Activated naive CD8-positive, alpha-beta T cell treated with anti-CD3 and anti-CD28 coated beads for 36 hours (primary cell): ENCODE measurements at places on chromosomes 2 and 18. TPM values are rescaled to one million over a fixed set of nuclear protein-coding genes. Genes with fewer than 3 reads are reported as not detected.

GRCh38 chr18:11533942-11534496 is 75.4 kb upstream of the SLC35G4 start:
- DNase-seq, result no peak

DNA sequence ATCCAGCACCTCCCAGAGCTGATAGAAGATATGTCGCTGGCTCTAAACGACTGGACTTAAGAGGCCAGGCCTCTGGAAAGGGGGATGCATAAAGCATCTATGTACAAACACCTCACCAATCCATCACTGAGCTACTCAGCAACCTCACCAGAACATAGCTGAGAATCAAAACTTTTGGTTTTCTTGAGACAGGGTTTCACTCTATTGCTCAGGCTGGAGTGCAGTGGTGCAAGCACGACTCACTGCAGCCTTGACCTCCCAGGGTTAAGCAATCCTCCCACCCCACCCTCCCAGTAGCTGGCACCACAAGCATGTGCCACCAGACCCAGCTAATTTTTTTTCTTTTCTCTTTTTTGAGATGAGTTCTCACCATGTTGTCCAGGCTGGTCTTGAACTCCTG is 62.9 kb upstream of the MSH6 start:
- no peak for DNase-seq

DNA sequence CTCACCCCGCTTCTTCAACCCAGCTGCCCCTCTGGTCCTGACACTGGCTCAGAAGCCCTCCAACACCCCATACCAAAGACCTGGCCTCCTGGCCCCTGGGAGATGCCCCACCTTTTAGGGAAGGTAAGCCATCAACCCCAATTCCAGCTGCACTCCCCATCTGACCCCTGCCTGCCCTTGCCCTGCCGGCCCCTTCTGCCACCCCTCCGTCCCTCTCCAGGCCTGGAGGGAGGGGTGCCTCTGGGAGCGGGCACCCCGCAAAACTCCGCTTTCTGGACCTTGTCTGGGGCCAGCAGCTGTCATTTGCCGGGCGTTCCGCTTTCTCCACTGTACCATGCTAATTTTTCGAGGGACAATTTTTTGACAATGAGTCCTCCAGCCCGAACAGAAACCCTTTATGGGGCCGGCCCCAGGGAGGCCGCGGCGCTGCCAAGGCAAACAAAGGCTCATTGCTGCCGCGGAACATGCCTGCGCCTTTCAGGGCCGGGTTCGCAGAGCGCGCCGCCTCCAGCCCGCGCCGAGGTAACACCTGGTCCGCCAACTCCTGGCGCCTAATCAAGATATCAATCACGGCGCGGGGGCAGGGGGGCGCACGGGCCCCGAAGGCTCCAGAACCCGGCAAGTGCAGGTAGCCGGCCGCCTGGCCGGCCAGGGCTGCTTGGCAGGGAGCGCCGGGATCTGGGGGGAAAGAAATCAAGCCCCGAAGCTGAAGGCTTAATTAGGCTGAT is 96.0 kb downstream of the INHBB start:
- peak; percentile 14 for DNase-seq

DNA sequence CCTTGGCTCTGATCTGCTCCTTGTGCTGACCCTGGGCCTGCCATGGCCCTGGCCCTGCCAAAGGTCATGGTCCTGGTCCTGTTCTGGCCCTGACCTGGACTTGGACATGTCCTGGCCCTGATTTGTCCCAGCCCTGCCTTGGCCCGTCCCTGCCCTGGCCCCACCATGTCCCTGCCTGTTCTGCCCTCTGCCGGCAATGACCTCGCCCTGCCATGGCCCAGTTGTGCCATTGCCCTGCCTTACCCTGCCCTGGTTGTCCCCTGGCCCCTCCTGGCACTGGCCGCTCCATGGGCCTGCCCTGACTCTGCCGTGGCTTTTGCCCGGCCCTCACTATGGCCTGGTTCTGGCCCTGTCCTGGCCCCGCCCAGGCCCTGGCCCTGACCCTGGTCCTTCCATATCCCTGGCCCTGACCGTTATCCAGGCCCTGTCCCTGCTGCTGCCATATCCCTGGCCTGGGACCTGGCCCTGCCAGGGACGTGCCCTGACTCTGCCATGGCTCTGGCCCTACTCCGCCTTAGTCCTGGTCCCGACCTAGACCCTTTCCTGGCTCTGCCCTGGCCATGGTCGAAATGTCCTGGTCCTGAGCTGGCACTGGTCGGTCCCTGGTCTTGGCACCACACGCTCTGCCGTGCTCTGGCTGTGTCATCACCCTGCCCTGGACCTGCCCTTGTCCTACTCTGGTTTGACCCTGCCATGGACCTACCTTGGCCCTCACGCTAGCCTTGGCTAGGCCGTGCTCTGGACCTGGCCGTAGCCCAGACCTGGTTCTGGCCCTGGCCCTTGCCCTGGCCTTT is 6.8 kb upstream of the ANKRD62 start:
- no peak for DNase-seq

DNA sequence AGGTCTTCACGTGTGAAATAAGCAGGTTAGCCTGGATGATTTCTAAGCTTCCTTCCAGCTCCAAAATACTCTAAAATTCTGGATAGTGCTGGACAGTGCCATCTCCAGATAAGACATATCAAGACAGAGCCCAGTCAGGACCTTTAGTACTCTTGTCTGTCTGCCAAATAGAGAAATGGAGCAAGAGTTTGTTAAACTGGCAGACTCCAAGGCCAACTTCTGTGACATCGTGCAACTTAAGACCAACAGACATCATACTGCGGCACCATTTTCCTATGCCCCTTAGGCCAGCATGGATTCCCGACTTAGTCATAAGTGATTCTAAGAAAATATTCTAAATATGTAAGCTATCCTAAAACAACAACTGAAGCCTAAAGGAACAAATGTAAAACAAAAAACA is 118.6 kb downstream of the RBMS1 start:
- no peak for DNase-seq

- DNase-seq, result no peak
Observed at GRCh38 chr18:30889519-30890301, 152.8 kb downstream of the DSC3 start.

GRCh38 chr2:27086724-27087593 is at the start of gene KHK:
TSS of gene KHK (plus strand) at chr2:27086772. CDS start at chr2:27087260, 488 bp downstream.
- no peak for DNase-seq

DNA sequence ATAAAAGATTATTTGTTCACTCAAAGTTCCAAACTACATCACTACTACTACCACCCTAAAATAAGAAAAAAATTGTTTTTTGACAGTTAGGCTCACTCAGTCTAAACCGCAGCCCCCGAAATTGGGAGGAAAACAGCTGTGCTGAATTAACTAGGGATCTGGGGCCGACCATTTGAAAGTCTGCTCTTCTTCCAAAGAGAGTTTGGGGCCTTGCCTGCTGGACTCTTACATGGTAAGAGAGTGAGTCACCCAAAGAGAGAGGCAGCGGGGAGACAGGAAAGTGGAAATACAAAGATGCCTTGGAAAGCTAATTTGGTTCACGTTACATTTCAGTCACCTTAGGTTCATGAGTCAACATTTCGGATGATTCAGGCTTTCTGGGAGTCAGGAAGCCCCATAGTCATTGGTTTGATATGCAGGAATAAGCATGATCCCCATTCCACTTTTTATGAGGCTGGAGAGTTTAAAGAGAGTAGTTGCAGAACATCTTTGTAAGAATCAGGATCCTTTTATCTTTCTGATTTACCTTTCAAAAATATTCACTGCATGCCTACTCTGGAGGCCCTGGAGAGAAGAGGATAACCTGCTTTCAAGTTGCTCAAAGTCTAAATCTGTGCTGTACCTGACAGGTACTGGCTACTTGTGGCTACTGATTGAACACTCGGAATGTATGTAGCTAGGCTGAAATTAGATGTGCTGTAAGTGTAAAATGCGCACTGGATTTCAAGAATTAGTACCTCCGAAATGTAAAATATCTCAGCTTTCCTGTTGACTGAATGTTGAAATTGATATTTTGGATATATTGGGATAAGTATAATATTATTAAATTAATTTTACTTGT is 995 bp upstream of the RTN4 start:
- peak; percentile 23 for DNase-seq

BMP10 gene
- not detected for total RNA-seq

TMEM247 gene
- total RNA-seq, result not detected

MBP gene
- total RNA-seq, result 45.9 TPM

DBI gene
- total RNA-seq, result 182 TPM

AQP12A gene
- not detected for total RNA-seq
